ENCODE measurements at places on chromosomes 4 and X.

- DNase-seq: no peak
Measured at GRCh38 chrX:8927066-8927635, 106.8 kb downstream of the FAM9B start.

DNA sequence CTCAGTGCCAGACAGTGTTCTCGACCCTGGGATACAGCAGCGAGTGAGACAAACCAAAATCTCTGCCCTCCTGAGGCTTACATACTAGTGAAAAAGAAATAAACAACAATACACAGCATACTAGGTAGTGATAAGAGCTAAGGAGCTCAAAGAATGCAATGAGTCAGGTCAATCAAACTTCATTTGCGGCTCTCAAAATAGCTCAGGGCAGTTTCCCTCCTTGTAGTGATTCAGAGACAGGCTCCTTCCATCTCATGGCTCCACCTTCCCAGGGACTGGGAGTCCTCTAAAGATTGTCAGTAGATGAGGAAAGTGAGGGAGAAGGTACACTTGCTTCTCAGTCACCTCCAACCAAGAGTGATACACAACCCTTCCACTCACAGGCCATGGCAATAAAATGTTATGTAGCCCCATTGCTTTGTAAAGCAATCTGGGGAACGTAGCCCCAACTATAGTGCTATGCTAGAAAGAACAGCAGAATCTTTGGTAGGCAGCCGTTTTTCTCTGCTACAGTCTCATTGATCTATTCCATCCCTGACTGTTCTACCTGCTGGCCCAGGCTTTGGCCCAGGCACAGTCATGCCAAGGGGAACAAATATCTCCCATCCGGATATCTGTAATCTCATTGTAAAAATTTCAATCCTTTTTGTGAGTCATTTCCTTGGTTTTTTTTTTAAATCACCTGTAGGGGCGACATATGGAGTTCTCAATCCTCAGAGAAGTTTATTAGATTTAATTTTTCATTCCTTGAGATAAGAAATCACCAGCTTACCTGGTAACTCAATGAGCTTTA lies 183.1 kb upstream of the S100G start:
- DNase-seq: no peak

DNA sequence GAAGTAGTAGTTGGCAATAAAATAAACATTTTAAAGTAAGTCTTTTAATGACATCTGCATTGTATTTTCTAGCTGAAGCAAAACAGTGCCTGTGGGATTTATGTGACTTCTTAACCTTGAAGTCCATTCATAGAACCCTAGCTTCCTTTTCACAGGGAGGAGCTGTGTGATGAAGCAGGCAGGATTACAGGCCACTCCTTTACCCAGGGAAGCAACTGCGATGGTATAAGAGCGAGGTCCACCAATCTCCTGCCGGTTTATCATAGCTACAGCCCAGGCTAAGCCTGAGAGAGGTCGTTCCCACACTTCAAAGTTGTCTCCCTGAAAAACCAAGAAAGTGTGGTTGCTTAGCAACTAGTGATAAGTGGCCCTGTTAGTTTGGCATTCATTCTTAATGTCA lies 7.0 kb downstream of the RPL36A start:
- DNase-seq: no peak

DNA sequence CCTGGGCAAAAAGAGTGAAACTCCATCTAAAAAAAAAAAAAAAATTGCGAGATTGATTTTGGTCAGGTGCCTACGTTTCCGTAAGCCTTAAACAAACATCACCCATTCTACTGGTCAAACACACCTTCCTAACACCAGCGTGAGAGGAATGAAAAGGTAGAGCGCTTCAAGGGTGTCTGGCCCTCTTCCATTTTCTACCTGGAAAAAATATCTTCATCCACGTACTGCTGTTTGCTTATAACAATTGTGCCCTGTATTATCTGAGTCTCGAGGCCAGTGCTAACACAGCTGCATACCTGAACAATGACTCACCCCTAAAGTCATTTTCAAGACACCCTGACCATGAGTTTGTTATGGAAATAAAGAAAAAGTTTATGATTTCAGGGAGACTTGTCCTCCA lies 13.9 kb downstream of the TMSB4X start:
- DNase-seq: no peak

- no peak for DNase-seq
Measured at GRCh38 chr4:22824091-22824490, 131.4 kb downstream of the GBA3 start.

- no peak for DNase-seq
Measured at GRCh38 chr4:109121561-109121960, 180.9 kb downstream of the COL25A1 start.

DNA sequence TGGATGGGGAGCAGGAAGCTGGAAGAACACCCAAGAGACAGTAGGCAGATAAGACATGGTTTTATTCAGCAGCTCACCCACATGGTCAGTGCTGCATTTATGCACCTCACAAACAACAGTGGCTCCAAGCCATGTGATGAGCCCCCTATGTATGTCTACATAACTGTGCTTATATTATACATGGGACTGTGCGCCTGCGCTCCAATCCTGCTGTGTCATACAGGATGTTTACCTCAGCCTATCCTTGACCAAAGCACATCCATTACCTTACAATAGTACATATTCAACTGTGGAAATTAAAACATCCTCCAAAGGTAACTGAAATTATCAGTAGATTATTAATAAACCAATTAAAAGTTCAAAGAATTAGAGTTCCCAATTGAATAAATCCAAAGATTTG lies 44.1 kb upstream of the SGMS2 start:
- DNase-seq: no peak

GRCh38 chr4:109185548-109185947 lies 116.9 kb downstream of the COL25A1 start:
- no peak for DNase-seq

DNA sequence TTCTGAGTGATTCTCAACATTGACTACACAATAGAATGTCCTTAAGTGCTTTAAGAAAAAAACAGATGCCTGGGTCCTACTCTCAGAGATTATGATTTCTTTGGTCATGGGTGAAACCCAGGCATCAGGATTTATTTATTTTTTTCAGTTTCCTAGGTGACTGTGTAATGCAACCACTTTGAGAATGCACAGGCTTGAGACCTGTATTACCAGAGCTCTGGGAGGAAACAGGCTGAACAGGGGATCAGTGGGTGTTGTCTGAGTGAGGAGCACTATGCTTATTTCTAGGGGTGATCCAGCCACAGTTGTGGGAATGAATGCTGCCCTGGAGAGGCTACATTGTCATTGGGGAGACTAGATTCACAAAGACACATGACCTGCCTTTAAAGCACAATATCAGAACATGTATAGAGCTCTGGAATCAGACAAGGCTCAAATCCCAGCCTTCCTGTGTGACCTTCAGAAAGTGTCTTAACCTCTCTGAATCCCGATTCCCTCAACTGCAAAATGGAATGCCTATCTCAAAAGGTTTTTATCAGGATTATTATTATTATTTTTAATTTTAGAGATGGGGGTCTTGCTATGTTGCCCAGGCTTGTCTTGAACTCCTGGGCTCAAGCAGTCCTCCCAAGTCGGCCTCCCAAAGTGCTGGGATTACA lies 61.6 kb upstream of the PRPS1 start:
- no peak for DNase-seq

- DNase-seq: no peak
Measured at GRCh38 chrX:40011322-40012038, 86.3 kb downstream of the BCOR start.

DNA sequence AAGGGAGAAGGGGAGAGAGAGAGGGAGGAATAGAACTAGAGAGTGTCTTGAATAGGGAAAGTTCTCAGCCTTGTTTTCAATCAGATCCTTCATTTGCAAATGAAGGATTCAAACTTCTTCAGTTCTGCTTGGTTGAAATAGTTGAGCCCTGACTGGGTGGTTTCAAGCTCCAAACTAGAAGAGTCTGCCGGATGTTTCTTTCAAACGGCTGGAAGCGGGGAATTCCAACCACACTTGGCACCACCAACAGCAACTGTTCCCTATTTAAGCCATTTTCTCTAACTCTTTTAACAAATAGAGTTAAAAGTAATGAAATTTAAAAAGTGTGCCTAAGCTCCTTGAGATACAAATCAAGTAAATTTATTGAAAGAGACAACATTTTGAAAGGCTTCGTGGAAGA lies 67.5 kb upstream of the DDX60 start:
- DNase-seq: no peak

DNA sequence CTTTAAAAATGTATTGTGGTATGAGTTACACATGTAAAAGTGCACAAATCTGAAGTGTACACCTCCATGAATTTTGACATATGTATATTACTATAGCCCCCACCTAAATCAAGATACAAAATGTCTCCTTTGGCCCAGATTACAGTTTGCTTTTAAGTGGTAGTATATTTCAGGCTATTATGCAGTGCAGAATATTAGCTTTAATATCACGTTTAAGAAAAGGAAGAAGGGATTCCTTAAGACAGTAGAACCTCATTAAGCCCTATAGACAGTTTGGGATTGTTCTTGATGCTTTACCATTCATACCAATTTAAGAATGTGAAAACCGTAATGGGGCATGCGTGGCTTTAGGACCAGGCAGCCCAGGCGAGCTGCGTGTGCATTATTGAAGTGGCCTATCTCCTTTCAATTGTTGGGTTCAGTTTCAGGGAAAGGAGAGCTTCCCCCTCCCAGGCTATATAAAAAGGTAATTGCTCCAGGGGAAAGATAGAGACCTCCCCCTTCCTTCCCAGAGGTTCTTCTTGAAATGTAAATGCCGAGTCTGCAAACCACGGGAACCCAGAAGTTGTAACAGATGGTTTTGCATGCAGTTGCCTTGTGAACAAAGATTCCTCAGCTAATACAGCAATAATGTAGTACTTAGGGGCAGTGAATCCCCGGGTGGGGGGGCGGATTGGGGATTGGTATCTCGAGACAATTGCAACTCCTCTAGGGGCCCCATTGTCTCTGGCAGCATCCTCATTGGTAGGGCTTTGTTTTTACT lies 106.1 kb downstream of the UCHL1 start:
- no peak for DNase-seq

GRCh38 chrX:55624403-55624802 lies 1.2 kb downstream of the FOXR2 start:
- no peak for DNase-seq

DNA sequence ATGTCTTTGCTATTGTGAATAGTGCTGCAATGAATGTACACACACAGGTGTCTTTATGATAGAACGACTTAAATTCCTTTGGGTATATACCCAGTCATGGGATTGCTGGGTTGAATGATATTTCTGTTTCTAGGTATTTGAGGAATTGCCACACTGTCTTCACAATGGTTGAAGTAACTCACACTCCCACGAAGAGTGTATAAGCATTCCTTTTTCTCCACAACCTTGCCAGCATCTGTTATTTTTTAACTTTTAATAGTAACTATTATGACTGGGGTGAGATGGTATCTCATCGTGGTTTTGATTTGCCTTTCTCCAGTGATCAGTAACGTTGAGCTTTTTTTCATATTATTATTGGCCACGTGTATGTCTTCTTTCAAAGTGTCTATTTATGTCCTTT lies 17.6 kb upstream of the DCUN1D4 start:
- no peak for DNase-seq

DNA sequence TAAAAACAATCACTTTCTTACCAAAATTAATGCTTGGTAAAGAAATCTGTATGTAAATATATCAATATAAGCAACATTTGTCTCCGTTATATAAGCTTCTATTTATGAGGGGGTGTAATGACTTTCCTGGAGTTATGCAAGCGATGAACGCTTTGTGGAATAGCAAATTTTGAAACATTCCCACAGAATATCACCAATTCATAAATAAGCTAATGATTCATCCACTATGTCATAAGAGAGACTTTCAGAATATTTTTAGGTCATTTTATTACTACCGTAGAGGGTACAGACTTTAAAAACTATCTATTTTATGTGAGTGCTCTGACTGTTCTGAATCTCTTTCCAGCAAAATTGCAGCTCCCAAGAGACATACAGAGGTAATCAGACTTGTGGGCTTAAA lies 179.5 kb upstream of the FTHL17 start:
- DNase-seq: no peak

DNA sequence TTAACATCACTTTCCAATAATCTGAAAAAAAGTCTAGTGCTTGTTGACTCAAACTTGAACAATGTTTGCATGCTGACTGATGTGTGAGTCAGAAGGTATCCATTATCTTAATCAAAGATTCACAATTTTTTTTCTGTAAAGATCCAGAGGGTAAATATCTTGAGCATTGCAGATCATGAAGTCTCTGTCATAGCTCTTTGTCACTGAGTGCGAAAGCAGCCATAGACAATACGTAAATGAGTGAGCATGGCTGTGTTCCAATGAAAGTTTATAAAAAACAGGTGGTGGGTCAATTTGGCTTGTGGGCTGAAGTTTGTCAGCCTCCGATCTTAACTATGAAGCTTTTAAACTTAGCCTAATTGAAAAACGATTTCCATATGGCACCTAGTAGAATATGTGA lies 37.7 kb downstream of the NHS start:
- no peak for DNase-seq
